ENCODE measurements at places on chromosomes 3 and 15.

DNA sequence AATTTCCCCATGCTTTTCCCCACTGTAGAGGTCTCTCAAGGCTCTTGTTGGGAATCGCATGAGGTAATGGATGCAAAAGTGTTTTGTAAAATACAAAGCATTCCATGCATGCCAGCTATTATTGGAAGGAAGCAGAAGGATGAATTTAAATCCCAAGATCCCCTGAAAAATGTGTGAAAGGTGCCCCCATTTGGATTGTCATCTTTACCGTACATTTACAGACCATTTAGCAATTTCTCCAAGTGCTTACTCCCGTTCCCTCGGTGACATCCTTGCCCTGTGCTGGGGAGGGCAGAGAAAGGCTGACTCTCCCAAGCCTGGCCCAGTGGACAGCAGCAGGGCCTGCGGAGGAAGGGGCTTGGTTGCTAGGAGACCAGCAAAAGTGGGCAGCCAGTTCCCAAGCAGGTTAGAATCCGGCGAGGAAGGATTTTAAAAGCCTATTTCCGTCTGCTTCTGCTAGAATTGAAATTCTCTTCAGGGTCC lies 31.1 kb upstream of the NEO1 start:
- DNase-seq, result no peak

GRCh38 chr3:21398461-21398860 lies 352.5 kb downstream of the ZNF385D start:
- no peak for DNase-seq

DNA sequence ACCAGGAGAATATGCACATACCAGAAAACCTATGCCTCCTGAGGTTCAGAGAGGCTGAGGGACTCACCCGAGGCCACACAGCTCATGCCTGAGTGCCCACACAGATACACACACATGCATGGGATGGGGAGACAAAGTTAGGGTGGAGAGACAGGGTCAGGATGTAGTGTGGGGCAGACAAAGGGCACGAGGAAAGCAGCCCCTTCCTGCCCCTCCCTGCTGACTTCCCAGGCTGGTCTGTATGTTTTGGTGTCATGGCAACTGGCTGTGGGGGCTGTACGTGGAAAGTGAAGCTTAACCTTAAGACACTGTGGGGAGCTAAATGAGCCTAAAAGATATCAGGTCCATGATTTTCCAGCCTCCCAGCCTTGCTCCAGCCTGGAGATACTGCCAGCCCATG lies 57.8 kb downstream of the EPHB3 start:
- no peak for DNase-seq

GRCh38 chr15:54638666-54639065 lies 558.1 kb downstream of the RSL24D1 start:
- no peak for DNase-seq

GRCh38 chr3:158313338-158313927 lies 203.5 kb downstream of the RSRC1 start:
- no peak for DNase-seq

DNA sequence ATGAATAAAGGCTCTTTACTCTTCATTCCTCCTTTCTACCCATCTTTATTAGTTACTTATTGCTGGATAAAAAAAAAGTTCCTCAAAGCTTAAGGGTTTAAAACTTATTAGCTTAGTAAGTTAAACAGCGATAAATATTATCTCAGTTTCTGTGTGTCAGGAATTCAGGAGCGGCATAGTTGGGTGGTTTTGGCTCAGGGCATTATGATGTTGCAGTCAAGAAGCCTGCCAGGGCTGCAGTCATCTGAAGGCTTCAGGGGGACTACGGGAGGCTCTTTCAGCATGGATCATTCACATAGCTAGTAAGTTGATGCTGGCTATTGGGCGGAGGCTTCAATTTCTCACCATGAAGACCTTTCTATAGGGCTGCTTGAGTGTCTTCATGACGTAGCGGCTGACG lies 1.9 kb upstream of the DLG1 start:
- no peak for DNase-seq

DNA sequence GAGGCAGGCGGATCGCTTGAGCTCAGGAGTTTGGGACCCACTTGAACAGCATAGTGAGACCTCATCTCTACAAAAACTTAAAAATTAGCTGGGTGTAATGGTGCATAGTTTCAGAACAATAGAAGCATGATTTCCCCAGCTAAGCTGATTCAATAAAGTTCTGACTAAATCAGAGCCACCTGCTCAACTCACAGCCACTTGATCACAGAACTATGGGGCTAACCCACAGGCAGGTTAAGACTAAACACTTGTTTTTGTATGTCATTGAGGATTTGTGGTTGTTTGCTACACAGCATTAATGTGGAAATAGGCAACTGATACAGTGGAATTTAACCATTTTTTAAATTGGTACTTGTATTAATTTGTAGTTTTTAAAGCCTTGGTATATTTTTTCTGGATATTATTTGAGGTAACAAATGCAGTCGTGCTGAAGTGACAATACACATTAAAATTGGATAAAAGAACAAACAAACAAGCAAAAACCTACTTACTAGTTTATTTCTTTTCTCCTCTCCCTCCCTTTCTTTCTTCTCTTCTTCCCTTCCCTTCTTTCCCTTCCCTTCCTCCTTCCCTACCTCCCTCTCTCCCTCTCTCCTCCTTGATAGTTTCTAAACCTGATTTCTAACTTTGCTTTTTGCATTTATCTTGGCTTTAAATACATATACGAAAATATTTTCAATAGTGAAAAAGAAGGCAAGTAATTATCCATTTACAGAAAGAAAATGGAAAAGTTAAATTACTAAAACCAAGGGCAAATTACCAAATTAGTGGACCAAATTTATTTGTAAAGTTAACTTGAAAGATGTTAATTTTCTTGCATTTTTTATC lies 32.1 kb downstream of the OXSM start:
- no peak for DNase-seq

GRCh38 chr3:113219605-113220300 lies 8.4 kb downstream of the BOC start:
- DNase-seq, result no peak

DNA sequence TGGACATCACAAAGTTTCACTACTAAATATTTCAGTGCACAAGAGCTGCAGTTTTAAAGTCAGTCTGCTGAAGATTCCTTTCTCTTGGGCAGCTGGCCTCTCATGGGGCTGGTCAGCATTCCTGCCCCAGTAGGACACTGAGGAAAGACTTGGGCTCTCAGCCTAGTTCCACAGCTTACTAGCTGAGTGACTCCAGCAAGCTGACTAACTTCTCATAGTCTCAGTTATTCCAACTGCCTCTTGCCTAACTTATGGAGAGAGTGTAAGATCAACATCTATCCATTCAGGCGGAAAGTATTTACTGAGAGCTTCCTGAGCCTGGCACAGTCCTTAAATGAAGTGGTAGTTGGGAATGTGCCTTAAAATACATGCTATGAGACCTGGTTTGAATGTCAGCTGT lies 27.0 kb downstream of the TM4SF4 start:
- DNase-seq, result no peak

GRCh38 chr3:168889666-168890065 lies 773.8 kb downstream of the MECOM start:
- no peak for DNase-seq

- no peak for DNase-seq
Observed at GRCh38 chr3:27939940-27940339, 217.8 kb upstream of the EOMES start.

GRCh38 chr3:65669163-65669875 lies 369.4 kb downstream of the MAGI1 start:
- DNase-seq, result no peak

- no peak for DNase-seq
Observed at GRCh38 chr3:126958638-126959085, 24.3 kb upstream of the PLXNA1 start.

- no peak for DNase-seq
Observed at GRCh38 chr3:163056874-163057497, 1560.4 kb downstream of the OTOL1 start.

DNA sequence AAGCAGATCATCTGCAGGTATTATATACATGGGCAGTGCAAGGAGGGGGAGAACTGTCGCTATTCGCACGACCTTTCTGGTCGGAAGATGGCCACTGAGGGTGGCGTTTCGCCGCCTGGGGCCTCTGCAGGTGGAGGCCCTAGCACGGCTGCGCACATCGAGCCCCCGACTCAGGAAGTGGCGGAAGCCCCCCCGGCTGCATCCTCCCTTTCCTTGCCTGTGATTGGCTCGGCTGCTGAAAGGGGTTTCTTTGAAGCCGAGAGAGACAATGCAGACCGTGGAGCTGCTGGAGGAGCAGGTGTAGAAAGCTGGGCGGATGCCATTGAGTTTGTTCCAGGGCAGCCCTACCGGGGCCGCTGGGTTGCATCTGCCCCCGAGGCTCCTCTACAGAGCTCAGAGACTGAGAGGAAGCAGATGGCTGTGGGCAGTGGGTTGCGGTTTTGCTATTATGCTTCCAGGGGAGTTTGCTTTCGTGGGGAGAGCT lies 639 bp downstream of the MKRN3 start:
- DNase-seq, result no peak

DNA sequence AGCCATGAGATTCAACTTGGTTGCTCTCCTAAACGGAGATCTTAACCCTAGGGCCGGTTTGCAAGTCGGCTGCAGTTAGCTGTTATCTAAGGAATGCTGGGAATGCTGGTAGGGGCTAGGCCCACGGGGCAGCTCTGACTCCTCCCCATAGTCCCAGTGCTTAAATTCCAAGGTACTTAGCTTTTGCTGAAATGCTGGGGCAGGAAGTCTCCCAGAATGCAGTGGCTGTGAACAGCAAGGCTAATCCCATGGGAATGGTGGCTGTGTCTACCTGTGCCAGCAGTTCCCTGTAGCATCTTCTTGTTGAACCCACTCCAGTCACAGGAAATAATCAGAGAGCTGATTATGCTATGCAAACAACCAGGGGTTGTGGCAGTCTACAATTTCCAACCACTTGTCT lies 102.5 kb upstream of the TJP1 start:
- no peak for DNase-seq

DNA sequence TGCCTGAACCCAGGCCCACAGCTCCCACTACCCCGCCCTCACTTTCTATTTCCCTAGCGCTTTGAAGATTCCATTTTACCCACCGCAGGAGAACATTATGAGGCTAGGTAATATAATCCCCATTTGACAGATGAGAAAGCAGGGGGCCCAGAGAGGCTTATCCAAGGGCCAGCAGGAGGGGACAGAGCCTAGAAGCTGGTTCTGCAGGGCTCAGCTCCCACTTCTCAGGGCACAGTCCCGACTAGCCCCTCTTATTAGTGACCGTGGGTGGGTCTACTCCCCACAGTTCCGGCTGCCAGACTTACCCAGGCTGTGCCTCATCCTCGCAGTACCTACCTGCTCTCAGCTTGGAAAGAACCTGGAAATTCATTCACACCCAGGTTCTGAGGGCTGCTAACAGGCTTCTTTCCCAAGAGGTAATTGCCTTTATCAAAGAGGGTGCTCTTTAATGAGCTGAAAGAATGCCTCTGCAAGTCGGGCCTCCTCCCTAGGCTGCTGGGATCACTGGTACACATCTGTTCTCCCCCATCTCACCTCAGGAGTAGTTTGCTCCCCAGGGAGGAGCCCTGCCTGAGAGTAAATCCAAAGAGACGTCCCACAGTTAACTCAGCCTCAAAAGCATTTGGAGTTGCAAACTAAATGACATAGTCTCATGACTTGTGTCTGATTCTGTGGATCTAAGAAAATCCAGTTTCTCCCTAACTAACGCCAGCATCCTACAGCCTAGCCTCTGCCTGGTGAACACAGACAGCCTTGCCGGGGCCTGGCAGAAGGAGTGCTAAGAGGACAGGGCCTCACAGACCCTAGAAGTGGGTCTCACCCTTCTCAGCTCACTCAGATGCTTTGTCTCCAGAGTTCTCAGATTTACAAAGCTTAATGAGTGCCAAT lies 125.0 kb downstream of the CHSY1 start:
- DNase-seq, result no peak

- DNase-seq, result no peak
Observed at GRCh38 chr15:49215768-49216739, 46.0 kb downstream of the GALK2 start.

DNA sequence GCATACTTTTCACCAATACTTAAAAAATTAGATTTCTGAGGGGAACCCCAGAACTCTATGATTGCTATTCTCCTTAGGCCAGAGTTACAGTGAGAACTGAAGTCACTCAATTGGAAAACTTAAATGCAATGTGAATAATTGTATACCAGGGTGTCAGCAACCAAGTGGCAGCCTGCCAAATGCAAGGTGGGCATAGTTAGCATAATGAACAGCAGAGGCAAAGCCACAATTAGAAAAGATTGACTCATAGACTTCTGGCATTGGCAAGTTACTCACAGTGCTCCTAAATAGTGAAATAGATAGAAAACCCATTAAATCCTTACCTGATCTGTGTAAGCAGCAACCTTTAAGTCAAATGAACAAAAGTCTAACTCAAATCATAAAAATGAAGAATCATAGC lies 94.9 kb downstream of the BCHE start:
- DNase-seq, result no peak

All from stimulated activated CD8-positive, alpha-beta memory T cell treated with anti-CD3 and anti-CD28 coated beads, Interleukin-4, amount 100 ng/mL, for 1 hour (primary cell).